RPMI8226 (cell line): ENCODE measurements at places on chromosomes 1 and 21.

DNA sequence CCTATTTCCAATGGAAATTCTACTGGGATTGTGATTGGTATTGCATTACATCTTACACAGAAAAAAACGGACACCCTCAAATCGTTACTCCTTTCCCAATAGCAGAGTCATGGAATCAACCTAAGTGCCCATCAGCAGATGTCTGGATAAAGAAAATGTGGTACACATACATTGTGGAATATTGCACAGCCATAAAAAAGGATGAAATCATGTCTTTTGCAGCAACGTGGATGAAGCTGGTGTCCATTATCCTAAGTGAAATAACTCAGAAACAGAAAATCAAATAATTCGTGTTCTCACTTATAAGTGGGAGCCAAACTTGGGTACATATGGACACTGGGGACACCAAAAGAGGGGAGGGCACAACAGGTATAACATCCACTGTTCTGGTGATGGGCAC, 14.3 kb downstream of the HMGN1 start:
- no peak for DNase-seq

DNA sequence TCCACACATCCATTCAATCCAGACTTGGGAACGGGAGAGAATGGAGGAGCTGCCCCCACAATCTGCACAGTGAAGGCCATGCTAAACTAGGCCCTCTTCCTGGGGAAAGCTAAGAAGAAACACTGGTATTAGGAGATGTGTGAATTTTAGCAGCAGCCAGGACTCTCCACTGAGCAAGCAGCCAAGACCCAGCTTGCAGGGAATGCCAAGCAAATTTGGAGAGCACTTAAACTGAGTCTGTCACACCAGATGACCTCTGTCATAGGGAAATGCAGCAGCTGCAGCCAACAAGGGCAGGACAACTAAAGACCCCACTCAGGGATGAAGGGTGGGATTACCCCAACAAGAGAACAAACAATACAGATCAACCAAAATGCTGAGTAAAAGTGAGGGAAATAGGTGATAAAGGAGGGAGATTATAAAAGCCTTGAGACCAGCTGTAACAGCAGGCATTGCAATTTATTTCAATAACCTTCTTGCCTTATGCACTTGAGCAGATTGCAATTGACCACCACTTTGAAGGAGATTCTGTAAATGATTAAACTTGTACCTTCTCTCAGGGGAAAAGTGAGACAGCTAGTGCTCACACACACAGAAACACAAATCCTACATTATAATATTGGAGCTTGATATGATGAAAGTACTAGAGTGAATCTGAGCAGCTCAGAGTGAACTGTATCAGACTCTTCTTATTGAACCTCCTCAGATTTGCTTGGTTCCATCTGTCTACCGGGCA, 2.5 kb upstream of the CLCA1 start:
- DNase-seq, result no peak

- no peak for DNase-seq
Measured at GRCh38 chr1:216904471-216904870, 181.2 kb upstream of the ESRRG start.

- no peak for DNase-seq
Measured at GRCh38 chr1:56450004-56450666, 129.2 kb downstream of the PLPP3 start.

DNA sequence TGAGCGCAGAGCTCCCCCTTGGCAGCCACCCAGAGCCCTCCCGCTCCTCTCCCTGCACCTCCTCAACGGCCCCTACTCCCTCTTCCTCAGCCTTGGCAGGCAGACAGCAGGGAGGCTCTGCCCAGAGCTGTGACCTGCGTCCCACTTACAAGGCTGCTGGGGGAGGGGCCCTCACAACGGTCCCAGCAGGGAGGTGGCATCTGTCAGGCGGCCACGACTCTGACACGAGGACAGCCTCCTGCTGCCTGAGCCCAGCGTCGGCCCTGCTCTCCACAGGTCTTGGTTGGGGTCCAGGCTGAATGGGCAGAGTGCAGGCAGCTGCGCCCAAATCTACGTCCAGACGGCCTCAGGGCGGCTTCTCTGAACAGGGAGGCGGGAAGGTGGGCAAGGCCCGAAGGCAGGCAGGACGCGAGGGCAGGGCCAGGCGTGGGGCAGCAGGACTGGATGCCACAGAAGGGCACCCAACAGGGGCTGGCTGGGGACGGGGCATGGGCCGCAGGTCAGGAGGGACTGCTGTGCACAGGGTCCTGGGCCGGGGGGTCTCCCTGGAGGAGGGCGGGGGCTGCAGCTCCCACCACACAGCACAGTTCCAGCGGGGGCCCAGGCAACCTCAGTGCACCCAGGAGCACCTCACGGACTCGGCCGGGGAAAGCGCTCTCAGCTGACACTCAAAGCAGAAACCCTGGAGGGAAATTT, 7.5 kb downstream of the SLC19A1 start:
- no peak for DNase-seq

GRCh38 chr1:21340230-21340945, 50.1 kb upstream of the ECE1 start:
- peak; percentile 85 for DNase-seq

- no peak for DNase-seq
Measured at GRCh38 chr1:89195476-89195875, 3.3 kb downstream of the GBP4 start.

- no peak for DNase-seq
Measured at GRCh38 chr1:111320066-111320879, 29.6 kb downstream of the CHIA start.

GRCh38 chr1:175715742-175716141, 27.7 kb downstream of the TNR start:
- no peak for DNase-seq

DNA sequence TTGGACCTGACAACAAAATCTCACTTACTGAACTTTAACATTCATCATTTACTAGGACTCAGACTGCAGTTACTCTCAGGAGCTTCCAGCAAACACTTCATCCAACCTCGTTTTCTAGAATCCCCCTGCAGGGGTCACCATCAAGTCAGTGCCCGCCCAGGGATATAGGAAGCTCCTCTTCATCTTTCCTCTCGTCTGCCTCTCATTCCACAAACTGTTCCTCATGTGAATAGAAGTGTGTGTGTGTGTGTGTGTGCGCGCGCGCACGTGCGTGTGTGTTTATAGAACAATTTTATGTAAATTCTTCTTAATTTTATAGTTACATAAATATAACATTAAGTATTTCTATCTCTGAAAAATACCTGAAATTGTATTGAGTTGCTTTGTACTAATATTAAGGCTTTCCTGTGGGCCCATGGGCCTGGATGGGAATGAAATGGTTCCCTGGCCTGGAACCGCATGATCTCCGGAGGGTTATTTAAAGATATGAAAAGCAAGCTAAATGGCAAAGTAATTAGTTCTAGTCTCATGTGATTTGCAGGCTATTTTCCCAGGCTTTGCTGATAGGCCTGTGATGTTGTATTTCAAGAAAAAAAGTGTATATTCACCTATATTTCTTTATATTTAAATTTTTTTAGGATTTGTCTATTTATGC, 21.7 kb upstream of the ABCD3 start:
- DNase-seq, result no peak

GRCh38 chr21:15204140-15204969, 139.6 kb upstream of the NRIP1 start:
- DNase-seq, result no peak

DNA sequence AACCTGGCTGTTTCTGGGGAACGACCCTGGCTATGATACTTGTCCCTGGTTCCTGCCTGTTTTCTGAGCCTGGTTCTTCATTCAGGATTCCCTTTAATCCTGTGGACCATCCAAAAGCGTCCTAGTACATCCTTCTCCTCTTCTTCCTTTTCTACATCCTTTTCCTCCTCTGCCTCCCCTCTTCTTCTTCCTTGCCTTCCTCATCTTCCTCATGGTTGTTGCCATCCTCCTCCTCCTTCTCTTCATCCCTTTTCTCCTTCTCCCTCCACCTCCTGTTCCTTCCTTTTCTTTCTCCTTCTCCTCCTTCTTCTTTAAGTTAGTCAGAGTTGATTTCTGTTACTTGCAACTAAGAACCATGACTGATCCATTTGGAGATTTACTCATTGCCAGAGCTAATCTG, 197.8 kb downstream of the FOXD2 start:
- no peak for DNase-seq

DNA sequence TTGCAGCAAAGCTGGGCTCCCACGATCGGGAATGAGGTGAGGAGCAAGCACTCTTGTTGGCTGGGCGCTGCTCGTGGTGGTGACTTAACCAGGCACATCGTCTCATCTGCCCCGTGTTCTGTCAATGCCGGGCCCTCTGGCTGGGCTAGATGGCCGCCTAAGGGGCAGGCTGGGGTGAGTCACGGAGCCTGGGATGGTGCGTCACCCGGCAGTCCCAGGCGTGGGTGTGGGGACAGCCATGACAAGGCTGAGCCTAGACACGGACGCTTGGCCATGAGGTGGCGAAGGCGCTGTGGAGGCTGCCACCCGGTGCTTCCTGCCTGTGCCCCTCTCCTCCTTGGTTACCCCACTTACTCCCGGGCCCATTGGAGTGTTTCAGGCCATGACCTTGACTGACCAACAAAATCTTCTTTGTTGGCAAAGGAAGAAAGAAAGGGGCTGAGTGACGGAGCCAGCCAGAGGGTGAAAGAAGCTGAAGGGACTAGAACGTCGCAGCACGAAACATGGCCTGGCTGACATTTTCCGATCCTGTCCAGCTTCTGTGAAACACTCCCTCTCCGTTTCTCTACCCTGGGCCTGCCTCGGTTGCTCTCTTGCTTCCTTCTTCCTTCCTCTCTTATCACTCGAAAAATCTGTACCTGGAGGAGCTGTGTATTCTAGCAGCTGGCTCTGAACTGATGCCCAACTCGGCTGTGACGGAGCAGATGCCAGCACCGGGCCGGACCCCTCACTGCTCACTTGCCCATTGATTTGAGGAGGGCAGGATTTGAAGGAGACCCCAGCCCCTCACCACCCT, 596 bp downstream of the CD247 start:
- no peak for DNase-seq

DNA sequence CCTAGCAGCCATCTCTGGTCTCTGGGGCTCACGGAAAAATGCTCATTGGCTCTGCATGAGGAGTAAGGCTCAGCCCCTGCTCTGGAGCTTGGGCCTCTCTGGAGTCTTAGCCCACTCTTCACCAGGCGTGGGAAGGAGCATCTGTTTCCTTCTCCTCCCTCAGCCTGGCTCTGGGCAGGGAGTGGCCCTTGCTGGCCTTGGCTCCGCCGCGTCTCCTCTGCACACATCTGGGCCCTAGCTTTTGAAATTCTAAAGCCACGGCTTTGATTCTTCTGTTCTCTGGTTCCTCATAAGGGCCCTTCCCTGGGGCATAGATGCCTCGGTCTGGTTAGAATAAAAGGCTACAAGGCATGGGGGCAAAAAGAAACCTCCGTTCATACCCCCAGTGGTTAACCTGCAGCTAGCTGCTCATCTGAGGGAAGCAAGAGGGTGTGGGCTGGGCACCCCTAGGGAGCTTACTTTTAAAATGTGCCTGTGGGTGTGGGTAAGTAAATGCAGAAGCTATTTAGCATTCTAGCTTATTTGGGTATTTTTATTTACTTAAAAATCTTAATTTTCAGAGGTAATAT, 145.6 kb downstream of the CAMTA1 start:
- DNase-seq, result no peak

DNA sequence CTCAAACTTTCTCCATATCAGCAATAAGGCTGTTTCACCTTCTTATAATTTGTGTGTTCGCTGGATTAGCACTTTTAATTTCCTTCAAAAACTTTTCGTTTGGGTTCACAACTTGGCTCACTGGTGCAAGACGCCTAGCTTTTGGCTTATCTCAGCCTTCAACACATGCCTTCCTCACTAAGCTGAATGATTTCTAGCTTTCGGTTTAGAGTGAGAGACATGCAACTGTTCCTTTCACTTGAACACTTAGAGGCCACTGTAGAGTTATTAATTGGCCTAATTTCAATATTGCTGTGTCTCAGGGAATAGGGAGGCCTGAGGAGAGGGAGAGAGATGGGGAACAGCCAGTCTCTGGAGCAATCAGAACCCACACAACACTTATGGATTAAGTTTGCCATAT, 41.2 kb upstream of the IFNLR1 start:
- DNase-seq, result no peak

DNA sequence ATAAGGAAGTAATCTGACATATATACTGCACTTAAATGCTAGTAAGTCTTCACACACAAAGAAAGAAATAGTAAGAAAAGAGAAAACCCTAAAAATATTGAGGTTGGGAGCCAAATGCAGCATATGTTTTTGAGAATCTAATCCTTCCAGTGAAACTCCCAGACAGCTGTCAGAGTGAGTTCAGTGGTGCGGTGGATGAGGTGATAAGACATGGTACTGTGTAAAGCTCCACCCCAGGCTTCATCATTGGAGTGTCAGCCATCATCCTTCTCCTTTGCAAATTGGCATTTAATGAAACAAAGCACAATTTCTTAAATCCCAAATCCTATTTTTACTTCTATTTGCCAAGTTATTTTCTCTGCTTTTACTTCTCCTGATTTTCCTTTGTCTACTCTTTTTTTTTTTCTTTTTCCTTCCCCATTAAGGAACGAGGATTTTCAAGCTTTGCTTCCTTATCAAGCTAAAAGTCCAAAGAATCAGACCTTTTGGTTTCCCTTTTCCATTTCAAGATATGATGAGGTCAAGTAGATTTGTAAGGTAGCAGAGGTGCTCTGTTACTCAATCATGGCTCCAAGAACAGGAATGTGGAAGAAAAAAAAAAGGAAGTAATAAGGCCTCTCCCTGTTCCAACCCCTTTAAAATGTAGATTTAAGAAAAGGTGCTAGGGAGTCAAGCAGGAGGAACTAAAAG, 343.3 kb downstream of the SETD4 start:
- no peak for DNase-seq

DNA sequence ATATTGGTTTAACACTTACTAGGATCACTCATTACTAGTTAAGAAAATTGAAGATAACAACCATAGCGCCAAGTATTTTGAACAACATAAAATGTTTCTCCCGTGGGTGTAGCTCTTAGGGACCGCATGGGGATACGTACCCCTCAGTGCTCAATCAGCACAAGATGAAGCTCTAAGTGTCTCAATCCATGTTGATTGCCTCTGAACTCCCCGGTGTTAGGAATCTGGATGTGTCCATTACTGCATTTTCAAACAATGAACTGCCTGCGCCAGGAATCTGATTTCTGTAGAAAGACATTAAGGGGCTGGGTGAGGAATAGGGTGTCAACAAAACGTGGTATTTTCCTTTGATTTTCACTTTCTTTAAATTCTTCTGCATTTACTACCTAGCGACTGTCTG, 100.2 kb downstream of the LMO4 start:
- DNase-seq, result no peak

GRCh38 chr1:3846541-3846940, 10.5 kb downstream of the CEP104 start:
- no peak for DNase-seq

DNA sequence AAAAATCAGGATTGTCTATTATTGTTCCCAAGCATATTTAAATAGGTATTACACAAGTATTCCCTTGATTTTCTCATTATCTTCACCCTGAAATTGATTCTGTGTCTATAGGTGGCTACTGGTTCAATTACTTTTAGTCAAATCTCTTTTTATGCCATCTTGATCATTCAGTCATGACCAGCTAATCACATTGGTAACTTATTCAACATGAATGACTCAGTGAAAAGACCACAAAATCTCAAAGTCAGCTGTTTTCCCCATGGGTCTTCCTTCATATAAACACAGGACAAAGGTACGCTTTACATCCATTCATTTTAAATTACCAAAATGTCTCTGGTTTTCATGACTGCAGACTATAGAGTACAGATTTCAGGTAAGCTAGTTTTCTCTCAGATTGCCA, 23.7 kb upstream of the NRIP1 start:
- no peak for DNase-seq
